ENCODE measurements at places on chromosomes 1 and 21.

- DNase-seq = no peak
Measured at GRCh38 chr21:41931041-41931451, 22.8 kb downstream of the C2CD2 start.

- DNase-seq = no peak
Measured at GRCh38 chr1:6487804-6488484, 3.5 kb downstream of the PLEKHG5 start.

- no peak for DNase-seq
Measured at GRCh38 chr21:37060296-37060695, 12.6 kb downstream of the PIGP start.

DNA sequence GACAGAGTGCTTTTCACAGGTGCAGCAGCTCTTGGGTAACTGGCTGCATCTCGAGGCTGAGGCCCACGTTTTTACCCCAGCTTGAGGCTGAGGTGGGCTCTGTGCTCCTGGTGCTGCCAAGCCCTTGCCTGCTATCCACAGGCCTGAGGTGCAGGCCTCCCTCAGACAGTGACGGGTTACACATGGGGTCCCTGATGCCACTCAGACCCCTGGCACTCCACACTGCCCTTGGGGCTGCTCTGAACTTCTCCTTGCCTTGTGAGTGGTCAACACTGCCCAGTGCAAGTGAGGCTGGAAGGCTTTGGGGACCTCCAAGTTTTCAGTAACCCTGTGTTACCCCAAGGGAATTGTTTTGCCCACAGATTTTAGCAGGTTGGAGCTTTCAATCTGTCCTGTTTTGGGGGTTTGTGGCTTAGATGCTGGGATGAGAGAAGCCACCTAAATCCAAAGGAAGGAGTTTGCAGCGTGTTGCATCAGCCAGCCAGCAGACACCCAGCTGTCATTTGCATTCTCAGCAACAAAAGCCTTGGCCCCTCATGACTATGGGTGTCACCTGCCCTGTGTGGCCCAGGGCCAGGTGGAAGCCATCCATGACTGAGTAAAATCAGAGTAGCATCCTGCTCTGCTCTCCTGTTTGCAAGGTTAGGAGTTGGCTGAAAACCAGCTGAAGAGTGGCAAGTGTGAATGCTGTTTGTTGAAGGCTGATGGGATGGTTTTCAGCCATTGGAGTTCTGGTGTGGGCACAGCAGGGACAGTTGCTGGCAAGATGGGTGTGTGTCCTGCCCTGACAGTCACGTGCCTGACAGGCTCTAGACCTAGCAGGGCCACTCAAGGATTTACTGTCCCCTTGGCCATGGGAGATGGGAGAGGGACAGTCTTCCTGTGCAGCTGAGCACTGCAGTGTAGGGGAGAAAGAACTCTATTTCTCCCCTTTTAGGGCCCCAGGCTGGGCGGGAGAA lies 3.2 kb downstream of the RNF187 start:
- no peak for DNase-seq

DNA sequence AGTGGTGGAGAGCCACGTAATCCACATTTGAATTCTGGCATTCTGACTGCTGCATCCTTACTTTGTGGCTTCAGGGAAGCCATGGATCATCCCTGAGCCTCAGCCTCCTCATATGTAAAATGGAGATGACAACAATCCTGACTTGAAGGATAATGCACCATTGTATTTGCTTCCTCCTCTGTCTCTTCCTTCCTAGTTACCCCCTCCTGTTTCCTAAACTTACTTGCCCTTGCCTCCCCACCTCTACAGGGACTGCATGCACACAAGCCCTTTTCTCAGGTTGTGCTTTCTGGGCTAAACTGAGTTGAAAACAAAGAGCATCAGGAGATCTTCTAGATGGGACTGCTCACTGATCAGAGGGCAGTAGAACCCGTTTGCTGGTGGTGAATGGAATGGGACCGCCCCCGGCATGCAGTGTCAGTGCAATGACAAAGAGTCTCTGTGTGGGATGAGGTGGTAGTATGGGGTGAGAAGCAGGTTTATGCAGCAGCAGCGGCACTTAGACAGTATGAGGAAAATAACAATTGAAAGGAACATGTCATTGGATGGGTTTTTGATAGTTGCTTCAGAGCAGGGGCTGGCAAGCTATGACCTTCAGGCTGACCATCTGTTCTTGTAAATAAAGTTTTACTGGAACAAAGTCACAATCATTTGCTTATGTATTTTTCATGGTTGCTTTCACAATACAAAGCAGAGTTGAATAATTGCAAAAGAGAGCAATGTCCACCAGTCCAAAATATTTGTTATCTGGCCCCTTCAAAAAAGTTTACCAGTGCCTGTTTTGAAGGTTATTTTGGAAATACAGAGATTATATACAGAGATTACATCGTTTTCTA lies 6.1 kb upstream of the ADAMTS1 start:
- no peak for DNase-seq

DNA sequence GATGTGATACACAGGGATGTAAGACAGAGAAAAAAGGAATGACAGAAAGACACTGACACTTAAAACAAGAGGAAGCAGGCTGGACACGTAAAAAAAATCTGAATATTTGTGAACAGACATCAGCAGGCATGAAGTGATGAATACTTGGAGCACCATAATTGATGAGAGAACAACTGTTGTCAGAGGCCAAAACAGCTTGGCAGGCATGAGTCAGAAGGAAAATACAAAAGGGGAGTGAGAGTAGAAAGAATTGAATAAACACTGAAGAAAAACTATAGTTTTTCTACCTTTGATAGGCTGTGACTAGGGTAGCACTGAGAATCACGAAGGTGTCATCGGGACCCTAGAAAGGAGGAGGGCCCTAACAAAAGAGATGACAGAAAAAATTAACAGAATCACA lies 21.6 kb upstream of the GUCA2A start:
- no peak for DNase-seq

Measured in stimulated activated CD8-positive, alpha-beta memory T cell treated with anti-CD3 and anti-CD28 coated beads, Interleukin-4, amount 100 ng/mL, for 24 hours (primary cell).